Fibroblast of upper back skin (primary cell): ENCODE measurements at places on chromosomes 12 and 14.
A peak's percentile ranks its signal among the peaks of the same experiment; 100 is the strongest.

- no peak for DNase-seq
Observed at GRCh38 chr12:85356596-85357385, 76.8 kb downstream of the ALX1 start.

DNA sequence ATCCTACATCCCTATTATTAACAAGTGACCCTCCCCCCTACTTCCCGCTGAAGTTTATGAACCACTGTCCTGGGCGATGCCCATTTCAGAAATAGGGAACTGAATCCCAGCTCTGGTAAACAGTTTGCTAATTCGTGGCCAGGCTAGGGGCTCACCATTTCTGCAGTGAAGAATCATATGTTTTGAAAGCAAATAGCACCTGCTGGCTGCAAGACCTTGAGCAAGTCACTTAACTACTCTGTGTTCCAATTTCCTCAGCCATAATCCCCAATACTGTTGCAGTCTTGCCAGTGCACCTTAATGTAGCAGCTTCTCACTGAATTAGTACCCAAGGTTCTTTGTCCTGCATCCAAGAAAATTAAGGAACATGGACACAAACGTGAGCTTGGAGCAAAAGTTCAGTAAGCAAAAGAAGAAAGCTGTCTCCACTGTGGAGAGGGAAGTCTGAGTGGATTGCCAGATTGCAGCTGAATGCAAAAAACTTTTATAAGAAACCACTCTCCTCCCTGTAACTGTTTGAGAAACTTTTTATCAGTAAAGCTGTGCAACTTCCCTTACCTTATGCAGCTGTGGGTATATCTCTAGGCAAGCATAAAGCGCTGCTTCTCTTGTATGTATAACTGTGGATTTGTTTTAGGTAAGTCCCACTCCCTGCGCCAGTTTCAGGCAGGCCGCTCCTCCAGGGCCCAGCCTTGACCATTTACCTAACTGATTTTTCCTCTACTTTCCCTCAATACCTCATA is 824 bp downstream of the OAS1 start:
- DNase-seq: no peak

- no peak for DNase-seq
Observed at GRCh38 chr12:4027412-4027811, 154.2 kb upstream of the PARP11 start.

DNA sequence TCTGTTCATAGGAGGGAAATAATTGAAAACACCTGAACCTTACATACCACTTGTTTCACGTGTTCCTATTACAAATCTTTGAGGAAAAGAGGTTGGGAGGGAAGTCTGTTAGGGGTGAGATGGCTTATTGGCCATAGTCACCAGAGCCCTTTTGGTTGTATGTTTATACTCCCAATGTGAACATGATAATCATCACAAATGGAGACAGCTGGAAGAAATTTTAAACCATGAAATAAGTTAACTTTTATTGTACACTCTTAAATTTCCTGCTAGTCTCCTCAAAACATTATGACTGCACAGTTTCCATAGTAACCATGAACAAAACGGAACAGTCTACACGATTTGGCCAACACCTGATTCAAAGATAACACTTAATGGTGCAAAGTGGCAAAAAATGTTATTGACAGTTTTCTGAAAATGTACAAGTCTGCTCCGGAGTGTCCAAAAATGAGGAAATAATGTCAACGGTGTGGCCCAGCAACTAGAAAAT is 56.9 kb downstream of the LMNTD1 start:
- peak; percentile 89 for DNase-seq

DNA sequence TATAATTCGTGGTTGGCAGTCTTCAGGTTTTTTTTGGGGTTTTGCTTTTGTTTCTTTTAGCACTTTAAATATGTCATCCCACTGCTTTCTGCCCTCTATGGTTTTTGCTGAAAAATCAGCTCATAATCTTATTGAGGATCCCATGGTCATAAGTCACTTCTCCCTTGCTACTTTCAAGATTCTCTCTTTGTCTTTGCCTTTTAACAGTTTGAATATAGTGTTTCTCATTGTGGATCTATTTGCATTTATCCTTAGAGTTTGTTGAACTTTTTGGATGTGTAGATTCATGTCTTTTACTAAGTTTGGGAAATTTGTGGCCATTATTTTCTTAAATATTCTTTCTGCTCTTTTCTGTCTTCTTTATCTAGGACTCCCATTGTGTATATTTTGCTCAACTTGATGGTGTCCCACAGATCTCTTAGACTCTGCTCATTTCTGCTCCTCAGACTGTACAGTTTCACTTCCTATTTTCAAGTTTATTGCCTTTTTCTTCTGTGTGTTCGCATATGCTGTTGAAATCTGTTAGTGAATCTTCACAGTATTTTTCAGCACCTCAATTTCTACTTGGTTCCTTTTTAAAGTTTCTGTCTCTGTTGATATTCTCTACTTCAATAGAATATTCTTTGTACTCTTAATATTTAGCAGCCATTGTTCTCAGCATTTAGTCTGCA is 70.8 kb downstream of the WNK1 start:
- no peak for DNase-seq

GRCh38 chr14:68399971-68400370 is 392.9 kb downstream of the ZFP36L1 start:
- DNase-seq: no peak

GRCh38 chr12:128078301-128078971 is 188.5 kb upstream of the TMEM132C start:
- DNase-seq: peak; percentile 84

GRCh38 chr14:99035712-99036610 is 236.0 kb downstream of the BCL11B start:
- DNase-seq: peak; percentile 98
